Upper lobe of right lung (tissue), 1 donor: ENCODE measurements at places on chromosomes 16 and 17. TPM values are rescaled to one million over a fixed set of nuclear protein-coding genes. Genes with fewer than 3 reads are reported as not detected.

DNA sequence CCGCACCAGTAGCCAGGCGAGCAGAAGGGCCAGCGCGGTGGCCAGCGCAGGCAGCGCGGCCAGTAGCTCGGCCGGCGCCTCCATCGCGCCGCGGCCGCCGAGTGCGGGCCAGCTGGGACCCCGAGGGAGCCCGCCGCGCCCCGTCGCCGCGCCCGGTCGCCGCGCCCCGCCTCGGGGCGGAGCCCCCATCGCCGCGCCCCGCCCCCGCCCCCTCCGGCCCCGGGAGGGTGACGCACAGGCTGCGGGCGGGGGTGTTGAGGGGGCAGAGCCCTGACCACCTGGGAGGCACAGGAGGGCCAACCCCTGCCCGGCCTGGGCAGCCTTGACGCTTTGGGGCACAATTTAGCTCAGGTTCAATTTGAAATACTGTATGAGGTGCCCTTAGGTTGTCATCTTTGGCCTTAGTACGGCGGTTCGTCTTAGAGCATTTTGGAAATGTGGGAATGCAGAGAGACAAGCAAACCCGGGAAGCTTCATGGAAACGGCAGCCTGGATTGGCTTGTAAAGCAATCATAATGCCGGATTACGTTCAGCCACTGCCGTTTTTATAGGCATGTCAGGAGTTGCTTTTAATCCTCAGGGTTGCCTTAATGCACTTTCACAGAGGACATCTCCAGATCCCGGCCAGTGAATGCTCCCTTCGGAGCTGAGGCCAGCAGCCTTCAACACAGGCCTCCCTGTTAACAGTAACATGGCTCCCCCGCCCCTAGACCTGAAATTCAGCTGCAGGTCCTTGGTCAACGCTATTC lies at the start of gene MXRA7:
MXRA7 (minus strand) TSS at position 103 of the 749 bp plus-strand sequence; CDS start at position 84, 19 bp downstream.
- H3K36me3 ChIP-seq = peaks cover 31% of the 10 kb centered on the region
- H3K27me3 ChIP-seq = no peaks in the 10 kb centered on the region
- peak within 1 kb of the TSS; percentile 84 for H3K27ac ChIP-seq
- peak within 1 kb of the TSS; percentile 75 for H3K4me3 ChIP-seq
- peak; percentile 87 for DNase-seq

DNA sequence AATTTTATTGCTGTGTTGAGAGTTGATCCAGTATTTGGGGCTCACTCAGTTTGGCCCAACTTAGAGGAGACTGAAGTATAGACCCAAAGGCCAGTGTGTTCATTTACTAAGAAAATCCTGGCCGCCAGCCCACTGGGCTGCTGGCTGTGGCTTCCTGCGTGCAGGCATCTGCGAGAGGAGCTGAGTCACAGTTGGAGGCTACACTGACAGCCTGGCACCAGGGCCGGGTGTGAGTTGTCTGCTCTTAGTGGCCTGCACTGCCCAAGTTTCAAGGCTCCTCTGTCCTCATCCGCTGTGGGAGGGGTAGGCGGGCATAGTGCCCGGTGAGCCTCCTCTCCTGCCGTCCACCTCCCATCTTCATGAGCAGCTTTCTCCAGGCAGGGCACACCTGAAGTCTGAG lies 54.2 kb downstream of the PLD6 start:
- peaks cover 15% of the 10 kb centered on the region for H3K4me1 ChIP-seq
- peaks cover 95% of the 10 kb centered on the region for H3K36me3 ChIP-seq
- no peak overlapping the region for H3K4me3 ChIP-seq
- H3K27me3 ChIP-seq = no peaks in the 10 kb centered on the region

- H3K27ac ChIP-seq = peak overlapping the region; percentile 18
- no peaks in the 10 kb centered on the region for H3K27me3 ChIP-seq
- DNase-seq = peak; percentile 68
- H3K4me3 ChIP-seq = no peak overlapping the region
Measured at GRCh38 chr16:75111961-75112733, 4.4 kb downstream of the LDHD start.

- no peak overlapping the region for H3K4me3 ChIP-seq
- peaks cover 13% of the 10 kb centered on the region for H3K27me3 ChIP-seq
- no peak for DNase-seq
- no peaks in the 10 kb centered on the region for H3K4me1 ChIP-seq
- no peak overlapping the region for H3K27ac ChIP-seq
- H3K36me3 ChIP-seq = no peaks in the 10 kb centered on the region
Measured at GRCh38 chr16:74767749-74768148, 6.9 kb downstream of the FA2H start.

DNA sequence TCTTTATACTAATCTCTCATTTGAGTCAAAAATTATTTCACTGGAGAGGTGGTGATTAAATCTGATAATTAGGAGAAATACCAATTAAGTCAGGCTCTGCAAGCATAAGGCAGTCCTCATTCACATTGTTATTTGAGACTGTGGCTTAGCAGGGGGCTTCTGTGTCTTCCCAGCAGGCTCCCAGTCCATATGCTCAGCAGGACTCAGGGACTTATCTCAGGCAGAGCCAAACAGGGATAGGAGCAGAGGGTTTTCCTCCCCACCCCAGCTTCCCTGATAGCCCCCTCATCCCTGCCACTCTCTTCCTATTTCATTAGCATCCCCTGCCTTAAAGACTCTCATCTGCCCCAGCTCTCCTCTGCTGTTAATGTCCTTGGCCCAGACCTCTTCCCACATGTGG lies 104.3 kb upstream of the DNAH9 start:
- no peaks in the 10 kb centered on the region for H3K36me3 ChIP-seq
- no peaks in the 10 kb centered on the region for H3K4me1 ChIP-seq
- DNase-seq = no peak
- H3K4me3 ChIP-seq = no peak overlapping the region
- no peak overlapping the region for H3K27ac ChIP-seq

GRCh38 chr17:28147017-28147416 lies 104.5 kb downstream of the NLK start:
- H3K27ac ChIP-seq = no peak overlapping the region
- H3K36me3 ChIP-seq = no peaks in the 10 kb centered on the region
- no peak overlapping the region for H3K4me3 ChIP-seq
- H3K27me3 ChIP-seq = no peaks in the 10 kb centered on the region

- DNase-seq = no peak
- H3K27ac ChIP-seq = no peak within 1 kb of the TSS
- H3K27me3 ChIP-seq = no peaks in the 10 kb centered on the region
- no peaks in the 10 kb centered on the region for H3K36me3 ChIP-seq
- peak within 1 kb of the TSS; percentile 2 for H3K4me3 ChIP-seq
- H3K4me1 ChIP-seq = peaks cover 9% of the 10 kb centered on the region
Measured at GRCh38 chr16:82034981-82035612, at the start of gene HSD17B2. Gene HSD17B2, plus strand, starts transcription at chr16:82035253. Its CDS starts 172 bp downstream, at chr16:82035425.

Gene PYDC1
- total RNA-seq = not detected

- no peaks in the 10 kb centered on the region for H3K36me3 ChIP-seq
- H3K27me3 ChIP-seq = no peaks in the 10 kb centered on the region
- H3K4me1 ChIP-seq = no peaks in the 10 kb centered on the region
Measured at GRCh38 chr17:77581480-77581879, 377.0 kb upstream of the TNRC6C start.

DNA sequence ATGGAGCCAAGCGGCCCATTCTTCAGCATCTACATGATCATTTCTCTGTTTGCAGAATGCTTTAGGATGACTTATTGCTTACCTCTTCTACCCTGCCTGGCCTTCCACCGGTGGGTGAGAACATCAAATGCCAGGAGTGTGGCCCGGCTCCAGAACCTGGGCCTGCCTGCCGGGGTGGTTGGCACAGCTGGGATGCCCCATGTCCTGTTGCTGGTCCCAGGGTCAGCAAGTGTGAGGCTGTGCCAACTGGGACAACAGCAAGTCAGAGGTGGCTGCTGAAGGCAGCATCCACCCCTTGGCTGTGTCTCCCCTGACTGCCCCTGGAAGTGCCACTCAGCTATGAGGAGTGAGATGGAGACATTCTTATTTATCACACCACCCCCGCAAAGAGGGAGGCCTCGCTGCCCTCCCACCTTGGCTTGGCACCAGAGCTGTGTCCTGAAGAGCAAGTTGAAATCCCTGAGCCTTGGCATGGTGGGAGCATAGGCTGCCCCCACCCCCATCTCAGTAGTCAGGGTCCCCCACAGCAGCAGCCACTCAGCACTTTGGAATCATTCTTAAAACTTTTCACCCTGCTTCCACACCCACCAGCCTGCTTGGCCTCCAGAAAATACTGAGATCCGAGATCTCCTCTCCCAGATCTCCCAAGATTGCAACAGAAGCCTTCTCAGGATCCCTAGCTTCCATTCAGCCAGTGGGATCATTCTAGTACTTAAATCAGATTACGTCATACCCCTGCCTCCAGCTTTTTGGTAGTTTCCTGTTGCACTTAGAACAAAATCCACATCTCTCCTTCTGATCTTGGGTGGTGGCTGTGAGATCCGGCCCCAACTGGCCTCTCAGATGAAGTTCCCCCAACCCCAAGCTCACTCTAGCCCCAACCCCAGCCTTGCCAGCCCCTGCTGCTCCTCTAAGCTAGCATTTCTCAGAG lies 127.5 kb downstream of the SOCS1 start:
- H3K27me3 ChIP-seq = no peaks in the 10 kb centered on the region
- H3K4me1 ChIP-seq = peaks cover 39% of the 10 kb centered on the region
- no peak for DNase-seq
- H3K36me3 ChIP-seq = peaks cover 32% of the 10 kb centered on the region

Gene PRSS36
- 3.5 TPM for total RNA-seq

DNA sequence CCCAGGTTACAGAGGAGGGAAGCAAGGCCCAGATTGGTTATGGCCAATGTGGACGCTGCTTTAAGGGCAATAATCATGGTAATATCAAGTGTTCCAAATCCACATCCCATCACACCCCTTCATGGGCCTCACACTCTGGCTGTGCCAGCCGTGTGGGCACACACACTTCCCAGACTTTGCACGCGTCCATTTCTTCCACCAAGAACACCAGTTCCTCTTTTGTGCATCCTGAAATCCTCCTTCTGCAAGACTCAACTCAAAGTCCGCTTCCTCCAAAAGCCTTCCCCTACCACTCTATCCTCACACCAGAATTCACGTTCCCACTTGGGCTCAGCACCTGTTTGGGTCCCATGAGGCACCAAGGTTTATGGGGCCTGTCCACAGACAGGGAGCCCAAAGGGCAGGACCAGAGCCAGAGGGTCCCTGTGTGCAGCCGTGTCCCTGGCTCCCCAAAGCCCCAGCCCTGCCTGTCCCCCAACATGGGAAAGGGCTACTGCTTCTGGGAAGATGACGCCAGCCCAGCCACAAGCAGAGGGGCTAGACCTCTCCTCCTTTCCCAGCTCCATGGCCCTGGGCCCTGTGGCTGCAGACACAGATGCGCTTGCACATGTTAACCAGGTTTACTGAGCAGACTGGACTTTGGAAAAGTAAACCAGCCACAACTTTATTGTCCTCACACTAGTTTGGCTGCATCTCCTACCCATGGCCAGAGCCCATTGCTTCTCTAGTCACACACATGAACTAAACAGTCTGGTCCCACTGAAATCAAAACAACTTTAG lies 20.3 kb downstream of the SPNS3 start:
- no peak overlapping the region for H3K4me3 ChIP-seq
- no peaks in the 10 kb centered on the region for H3K27me3 ChIP-seq
- no peaks in the 10 kb centered on the region for H3K36me3 ChIP-seq
- no peak for DNase-seq

DNA sequence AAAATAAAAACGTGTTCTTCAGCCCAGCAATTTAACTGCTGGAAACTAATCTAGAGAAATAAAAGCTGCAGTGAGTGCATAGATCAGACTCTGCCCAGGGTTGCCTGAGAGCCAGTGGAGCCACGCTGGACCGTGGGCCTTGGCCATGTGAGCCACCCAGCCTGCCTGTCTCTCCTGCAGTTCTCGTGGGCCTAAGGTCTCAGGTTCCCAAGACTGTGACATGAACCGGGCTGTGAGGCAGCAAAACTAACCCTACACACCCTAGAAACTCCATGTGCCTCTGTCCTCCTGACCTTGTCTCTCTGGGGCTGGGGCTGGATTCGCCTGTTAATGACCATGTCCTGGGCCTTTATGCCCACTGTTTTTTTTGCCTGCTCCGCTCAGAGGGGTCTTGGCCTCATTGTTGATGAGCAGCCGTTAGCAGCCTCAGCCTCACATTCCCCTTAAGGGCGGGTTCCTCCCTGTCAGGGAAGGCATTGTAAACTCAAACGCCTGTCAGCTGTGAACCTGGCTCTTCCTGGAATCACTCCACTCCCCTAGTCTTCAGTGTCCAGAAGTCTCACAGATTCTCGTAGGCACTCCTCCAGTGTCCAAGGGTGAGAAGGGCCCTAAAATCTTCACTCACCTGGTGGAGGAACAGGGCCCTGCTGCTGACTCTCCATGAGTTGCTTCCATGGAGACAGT lies 16.9 kb downstream of the C16orf90 start:
- H3K4me3 ChIP-seq = no peak overlapping the region
- H3K36me3 ChIP-seq = peaks cover 39% of the 10 kb centered on the region
- H3K27me3 ChIP-seq = no peaks in the 10 kb centered on the region
- H3K27ac ChIP-seq = no peak overlapping the region
- H3K4me1 ChIP-seq = peaks cover 9% of the 10 kb centered on the region

Gene ARHGAP44
- total RNA-seq = 41.2 TPM

GRCh38 chr16:53995378-53995777 lies 291.2 kb downstream of the IRX3 start:
- no peaks in the 10 kb centered on the region for H3K36me3 ChIP-seq
- H3K27me3 ChIP-seq = no peaks in the 10 kb centered on the region
- H3K4me1 ChIP-seq = peaks cover 15% of the 10 kb centered on the region
- no peak overlapping the region for H3K4me3 ChIP-seq
- H3K27ac ChIP-seq = no peak overlapping the region

Gene NPB
- 0.55 TPM for total RNA-seq

DNA sequence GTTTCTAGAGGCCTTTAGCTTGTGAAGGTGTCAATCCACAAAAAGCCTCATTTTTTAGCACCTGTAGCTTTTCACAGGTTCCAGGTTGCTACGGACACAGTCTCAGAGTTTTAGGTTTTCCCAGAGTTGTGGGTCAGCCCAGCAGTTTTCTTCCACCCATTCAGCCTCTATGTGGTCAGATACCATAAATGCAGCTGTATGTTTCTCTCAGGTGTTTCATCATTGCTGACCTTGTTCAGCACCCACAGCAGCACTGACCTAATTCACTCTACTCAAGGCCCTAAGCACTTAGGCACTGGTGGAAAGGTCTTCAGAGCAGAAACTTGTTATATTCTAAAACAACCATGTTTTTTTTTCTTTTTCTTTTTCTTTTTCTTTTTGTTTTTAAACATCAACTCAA lies 15.0 kb upstream of the SPACA3 start:
- no peaks in the 10 kb centered on the region for H3K4me1 ChIP-seq
- no peaks in the 10 kb centered on the region for H3K27me3 ChIP-seq
- DNase-seq = no peak
- H3K36me3 ChIP-seq = no peaks in the 10 kb centered on the region
- H3K4me3 ChIP-seq = no peak overlapping the region

DNA sequence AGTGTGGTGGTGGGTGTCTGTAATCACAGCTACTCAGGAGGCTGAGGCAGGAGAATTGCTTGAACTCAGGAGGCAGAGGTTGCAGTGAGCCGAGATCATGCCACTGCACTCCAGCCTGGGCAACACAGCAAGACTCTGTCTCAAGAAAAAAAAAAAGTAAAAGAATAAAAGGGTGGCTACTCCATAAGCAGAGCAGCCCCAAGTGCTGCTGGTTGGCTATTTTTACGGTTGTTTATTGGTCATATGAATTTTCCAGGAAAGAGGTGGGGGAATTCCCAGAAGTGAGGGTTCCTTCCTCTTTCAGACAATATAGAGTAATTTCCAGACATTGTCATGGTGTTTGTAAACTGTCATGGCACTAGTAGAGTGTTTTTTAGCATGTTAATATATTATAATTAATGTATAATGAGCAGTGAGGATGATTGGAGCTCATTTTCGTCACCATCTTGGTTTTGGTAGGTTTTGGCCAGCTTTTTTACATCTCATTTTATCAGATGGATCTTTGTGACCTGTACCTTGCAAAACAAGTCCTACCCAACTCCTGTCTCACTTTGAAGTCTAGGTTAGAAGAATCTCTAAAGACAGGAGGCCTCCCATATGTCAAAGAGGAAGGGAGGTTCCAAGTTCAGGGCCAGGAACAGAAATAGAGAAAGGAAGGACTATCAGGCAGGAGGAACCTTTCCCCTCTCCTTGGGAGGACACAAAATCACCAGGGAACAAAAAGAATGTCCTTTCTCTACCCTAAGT lies 39.1 kb downstream of the HOXB1 start:
- H3K27ac ChIP-seq = no peak overlapping the region
- peaks cover 10% of the 10 kb centered on the region for H3K27me3 ChIP-seq
- H3K36me3 ChIP-seq = no peaks in the 10 kb centered on the region
- DNase-seq = no peak
